ENCODE measurements at places on chromosomes 3 and 15.

DNA sequence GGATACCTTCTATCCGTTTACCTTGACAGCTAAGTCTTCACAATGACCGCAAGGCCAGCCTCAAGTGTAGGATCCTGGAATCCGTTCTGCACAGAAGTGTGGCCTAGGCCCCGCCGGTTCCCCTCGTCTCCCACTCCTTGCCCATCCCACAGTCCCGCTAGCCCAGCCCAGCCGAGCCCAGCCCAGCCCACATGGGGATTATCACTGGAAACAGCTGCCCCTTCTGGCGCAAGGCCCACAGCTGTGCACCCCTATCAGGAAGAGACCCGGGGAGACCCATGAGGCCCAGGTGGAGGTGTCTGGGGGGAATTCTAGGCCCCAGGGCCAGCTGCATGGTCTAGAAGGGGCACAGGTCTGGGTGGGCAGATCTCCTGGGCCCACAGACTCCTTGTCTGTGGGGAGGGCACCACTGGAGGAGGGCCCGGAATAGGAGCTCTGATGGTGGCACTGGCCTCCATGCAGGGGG is 27.9 kb upstream of the KLF13 start:
- H3K4me1 ChIP-seq: no peaks in the 10 kb centered on the region
- H3K4me3 ChIP-seq: no peak overlapping the region
- no peaks in the 10 kb centered on the region for H3K36me3 ChIP-seq
- H3K27ac ChIP-seq: no peak overlapping the region
- H3K27me3 ChIP-seq: peaks cover 29% of the 10 kb centered on the region
- no peak for DNase-seq

GRCh38 chr3:35784169-35784568 is 144.8 kb downstream of the ARPP21 start:
- no peaks in the 10 kb centered on the region for H3K27me3 ChIP-seq
- H3K36me3 ChIP-seq: no peaks in the 10 kb centered on the region

- no peaks in the 10 kb centered on the region for H3K27me3 ChIP-seq
- no peaks in the 10 kb centered on the region for H3K36me3 ChIP-seq
- no peak for DNase-seq
- no peak overlapping the region for H3K27ac ChIP-seq
These were observed 775.8 kb upstream of the ARPP21 start for GRCh38 chr3:34863485-34863884.

DNA sequence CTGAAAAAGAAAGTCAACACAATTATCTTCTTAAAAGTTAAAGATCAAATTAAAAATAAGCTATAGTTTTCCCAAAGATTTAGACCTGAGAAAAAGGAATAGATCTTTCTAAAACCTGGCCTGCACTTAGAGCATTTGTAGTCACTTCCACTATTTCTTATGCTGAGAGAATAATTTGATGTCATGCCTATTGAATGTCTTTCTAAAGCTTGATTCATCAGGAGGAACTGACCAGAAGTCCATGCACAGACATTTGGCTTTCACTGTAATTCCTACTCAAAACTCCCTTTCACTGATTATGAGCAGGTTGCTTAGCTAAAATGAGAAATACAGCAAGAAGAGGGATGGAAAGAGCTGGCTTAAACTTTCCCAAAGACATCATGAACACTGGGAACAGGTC is 4.3 kb downstream of the GREM1 start:
- H3K27ac ChIP-seq: no peak overlapping the region
- H3K4me1 ChIP-seq: peaks cover 5% of the 10 kb centered on the region
- DNase-seq: no peak
- no peaks in the 10 kb centered on the region for H3K36me3 ChIP-seq
- peaks cover 52% of the 10 kb centered on the region for H3K27me3 ChIP-seq

DNA sequence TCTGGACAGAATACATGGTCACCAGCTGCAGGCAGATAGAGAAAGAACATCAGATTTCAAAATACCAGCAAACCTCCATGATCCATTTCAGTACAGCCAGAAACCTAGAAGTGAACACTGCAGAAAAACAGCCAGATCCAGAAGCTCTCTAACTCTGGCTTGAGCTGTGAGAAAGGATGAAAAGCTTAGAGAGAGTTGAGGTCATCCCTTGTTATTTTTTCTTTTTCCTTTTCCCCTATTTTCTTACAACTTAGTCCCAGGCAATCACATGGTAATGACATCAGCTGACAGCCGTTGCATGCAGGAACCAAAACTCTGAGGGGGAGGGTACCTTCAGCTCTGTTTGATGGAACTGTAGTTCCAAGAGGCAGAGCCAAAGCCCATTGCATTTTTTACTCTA is 113.2 kb downstream of the TCF12 start:
- H3K4me3 ChIP-seq: no peak overlapping the region
- no peaks in the 10 kb centered on the region for H3K27me3 ChIP-seq

DNA sequence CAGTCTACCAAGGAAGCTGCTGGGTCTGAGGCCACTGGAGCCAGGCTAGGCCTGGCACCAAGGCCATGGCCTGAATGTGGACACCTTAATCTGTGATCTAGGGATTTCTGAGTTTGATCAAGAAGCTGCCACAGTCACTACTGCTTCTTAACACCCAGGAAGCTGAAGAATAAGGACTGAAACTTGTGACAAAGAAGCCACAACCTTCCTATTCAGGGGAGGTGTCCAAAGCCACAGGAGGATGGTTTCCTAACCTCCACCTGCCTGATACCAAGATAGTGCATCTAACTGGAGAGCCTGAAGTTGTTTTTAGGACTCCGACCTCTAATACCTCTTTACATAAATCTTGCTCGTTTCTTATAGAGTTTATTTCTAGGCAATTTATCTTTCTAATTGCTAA is 5.5 kb upstream of the ANO10 start:
- no peaks in the 10 kb centered on the region for H3K27me3 ChIP-seq
- H3K4me3 ChIP-seq: no peak overlapping the region
- peaks cover 9% of the 10 kb centered on the region for H3K4me1 ChIP-seq
- no peak overlapping the region for H3K27ac ChIP-seq
- DNase-seq: no peak

- H3K36me3 ChIP-seq: no peaks in the 10 kb centered on the region
- no peak overlapping the region for H3K27ac ChIP-seq
- H3K4me1 ChIP-seq: peaks cover 8% of the 10 kb centered on the region
- no peaks in the 10 kb centered on the region for H3K27me3 ChIP-seq
- H3K4me3 ChIP-seq: no peak overlapping the region
- no peak for DNase-seq
These were observed 257.1 kb downstream of the OPA1 start for GRCh38 chr3:193850084-193850619.

GRCh38 chr15:77856705-77857346 is 220.7 kb downstream of the TBC1D2B start:
- peaks cover 37% of the 10 kb centered on the region for H3K27me3 ChIP-seq
- no peak overlapping the region for H3K27ac ChIP-seq
- no peaks in the 10 kb centered on the region for H3K4me1 ChIP-seq
- H3K4me3 ChIP-seq: no peak overlapping the region
- DNase-seq: no peak

- no peak overlapping the region for H3K4me3 ChIP-seq
- H3K4me1 ChIP-seq: no peaks in the 10 kb centered on the region
- no peaks in the 10 kb centered on the region for H3K36me3 ChIP-seq
- no peaks in the 10 kb centered on the region for H3K27me3 ChIP-seq
- no peak for DNase-seq
These were observed 975.3 kb upstream of the GBE1 start for GRCh38 chr3:82736696-82737277.

- no peak overlapping the region for H3K4me3 ChIP-seq
- peaks cover 15% of the 10 kb centered on the region for H3K27me3 ChIP-seq
- no peaks in the 10 kb centered on the region for H3K36me3 ChIP-seq
- no peak for DNase-seq
- H3K4me1 ChIP-seq: no peaks in the 10 kb centered on the region
- no peak overlapping the region for H3K27ac ChIP-seq
These were observed 7.0 kb downstream of the GPR160 start for GRCh38 chr3:170044795-170045244.

DNA sequence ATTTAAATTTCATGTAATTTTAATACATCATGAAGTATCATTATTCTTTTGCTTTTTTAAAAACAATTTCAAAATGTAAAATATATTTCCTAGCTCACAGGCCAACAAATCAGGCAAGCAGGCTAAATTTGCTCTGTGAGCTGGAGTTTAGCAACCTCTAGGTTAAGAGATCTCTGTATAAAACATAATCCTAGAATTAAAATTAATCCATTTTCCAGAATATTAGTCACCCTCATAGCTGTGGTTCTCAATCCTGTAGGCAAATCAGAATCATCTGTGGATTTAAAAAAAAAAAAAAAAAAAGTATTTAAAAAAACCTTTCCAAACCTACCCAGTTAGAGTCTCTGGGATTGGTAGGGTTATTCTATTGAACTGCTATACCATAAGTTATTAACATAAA is 209.7 kb downstream of the MINAR1 start:
- no peaks in the 10 kb centered on the region for H3K27me3 ChIP-seq
- H3K27ac ChIP-seq: no peak overlapping the region
- no peak for DNase-seq
- no peaks in the 10 kb centered on the region for H3K36me3 ChIP-seq
- no peaks in the 10 kb centered on the region for H3K4me1 ChIP-seq

DNA sequence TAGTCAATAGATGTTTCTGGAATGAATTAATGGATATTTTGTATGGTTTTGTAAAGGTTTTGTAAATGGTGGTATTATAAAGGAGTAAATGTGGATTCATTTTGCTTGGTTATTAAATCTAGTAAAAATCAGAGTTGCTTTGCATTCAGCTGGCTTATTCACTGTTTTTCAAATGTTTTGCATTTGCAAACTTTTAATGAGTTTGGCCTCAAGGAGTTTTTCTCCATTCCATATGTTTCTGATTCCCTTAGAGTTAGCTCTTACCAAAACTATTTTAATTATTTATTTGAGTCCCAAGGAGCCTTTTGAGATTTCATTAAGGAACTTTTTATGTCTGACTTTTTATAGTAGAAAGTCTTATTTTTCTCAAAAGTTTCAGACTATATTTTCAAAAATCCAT is 992.2 kb downstream of the DIPK2A start:
- no peaks in the 10 kb centered on the region for H3K4me1 ChIP-seq
- no peak overlapping the region for H3K4me3 ChIP-seq
- H3K36me3 ChIP-seq: no peaks in the 10 kb centered on the region
- no peak overlapping the region for H3K27ac ChIP-seq

- H3K36me3 ChIP-seq: peaks cover 7% of the 10 kb centered on the region
- H3K4me1 ChIP-seq: peaks cover 25% of the 10 kb centered on the region
- H3K27me3 ChIP-seq: no peaks in the 10 kb centered on the region
- H3K4me3 ChIP-seq: no peak overlapping the region
- DNase-seq: no peak
These were observed 1.9 kb upstream of the RAB43 start for GRCh38 chr3:129123314-129124060.

GRCh38 chr15:64245405-64245804 is 82.6 kb upstream of the PPIB start:
- no peaks in the 10 kb centered on the region for H3K27me3 ChIP-seq
- peaks cover 30% of the 10 kb centered on the region for H3K4me1 ChIP-seq
- H3K27ac ChIP-seq: no peak overlapping the region
- no peaks in the 10 kb centered on the region for H3K36me3 ChIP-seq

DNA sequence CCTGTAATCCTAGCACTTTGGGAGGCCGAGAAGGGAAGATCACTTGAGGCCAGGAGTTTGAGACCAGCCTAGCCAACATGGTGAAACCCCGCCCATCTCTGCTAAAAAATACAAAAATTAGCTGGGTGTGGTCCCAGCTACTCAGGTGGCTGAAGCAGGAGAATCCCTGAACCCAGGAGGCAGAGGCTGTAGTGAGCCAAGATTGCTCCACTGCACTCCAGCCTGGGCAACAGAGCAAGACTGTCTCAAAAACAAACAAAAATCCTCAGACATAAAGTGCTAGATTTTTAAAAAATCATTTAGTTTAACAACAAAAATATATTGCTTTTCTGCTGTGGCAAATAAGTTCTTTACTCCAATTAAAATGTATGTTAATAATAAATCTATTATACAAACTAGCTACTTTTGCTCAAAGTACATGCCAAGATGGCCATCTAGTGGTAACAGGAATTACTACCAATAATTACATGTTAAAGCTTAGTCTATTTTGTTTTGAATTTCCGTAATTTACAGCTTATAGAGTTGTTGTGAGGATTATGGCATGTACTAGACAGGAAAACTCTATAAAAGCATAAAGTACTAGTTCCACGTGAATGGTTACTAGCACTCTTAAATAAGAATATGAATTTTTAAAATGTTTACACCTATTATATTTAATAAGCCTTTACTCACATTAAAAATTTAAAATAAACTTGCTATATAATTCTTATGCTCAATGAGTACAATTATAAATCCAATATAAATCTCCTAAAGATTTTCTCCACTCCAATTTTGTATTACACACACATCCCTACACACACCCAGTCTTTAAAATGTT is 39.0 kb downstream of the GABPB1 start:
- no peak for DNase-seq
- H3K4me1 ChIP-seq: no peaks in the 10 kb centered on the region
- H3K27ac ChIP-seq: no peak overlapping the region
- H3K36me3 ChIP-seq: no peaks in the 10 kb centered on the region

GRCh38 chr15:101043911-101044624 is 124.9 kb downstream of the LRRK1 start:
- H3K27ac ChIP-seq: no peak overlapping the region
- no peaks in the 10 kb centered on the region for H3K4me1 ChIP-seq
- no peak for DNase-seq
- H3K4me3 ChIP-seq: no peak overlapping the region

DNA sequence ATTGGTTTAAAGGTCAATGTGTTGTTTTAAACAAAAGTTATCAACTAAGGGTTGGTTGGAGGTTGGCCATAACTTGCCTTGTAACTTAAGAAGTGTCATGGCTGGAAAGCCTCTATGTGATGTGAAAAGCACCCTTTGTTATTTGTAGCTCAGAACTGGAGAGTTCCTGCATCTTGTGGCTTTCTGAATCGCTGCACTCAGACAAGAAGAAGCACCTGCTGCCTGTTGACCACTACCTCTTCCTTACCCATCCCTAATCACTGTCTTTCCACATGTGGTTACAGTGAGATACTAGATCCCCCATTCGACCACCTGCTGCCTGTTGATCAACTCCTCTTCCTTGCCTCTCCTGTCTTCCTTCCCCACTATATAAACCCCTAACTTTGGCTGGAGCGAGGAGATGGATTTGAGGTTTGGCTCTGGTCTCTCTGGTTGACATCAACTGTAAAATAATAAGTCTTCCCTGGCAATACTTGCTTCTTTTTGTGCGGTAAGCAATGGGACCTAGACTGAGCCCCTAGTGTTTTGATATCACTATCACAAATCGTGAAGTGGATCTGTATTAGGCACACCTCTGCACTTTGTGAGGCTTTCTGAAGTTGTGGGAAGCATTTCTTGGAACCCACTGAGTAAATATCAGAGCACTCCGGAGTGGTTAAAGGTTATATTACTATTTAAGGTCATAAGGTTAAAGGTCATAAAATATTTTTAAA is 13.8 kb downstream of the RPL39L start:
- no peak overlapping the region for H3K4me3 ChIP-seq
- H3K27me3 ChIP-seq: no peaks in the 10 kb centered on the region
- no peak for DNase-seq
- H3K27ac ChIP-seq: no peak overlapping the region

- no peak overlapping the region for H3K27ac ChIP-seq
- no peaks in the 10 kb centered on the region for H3K36me3 ChIP-seq
- no peaks in the 10 kb centered on the region for H3K27me3 ChIP-seq
- no peak for DNase-seq
- no peaks in the 10 kb centered on the region for H3K4me1 ChIP-seq
These were observed 510.3 kb upstream of the ROBO1 start for GRCh38 chr3:80278056-80278455.

- H3K36me3 ChIP-seq: peaks cover 10% of the 10 kb centered on the region
- H3K4me3 ChIP-seq: no peak overlapping the region
- H3K4me1 ChIP-seq: no peaks in the 10 kb centered on the region
- H3K27ac ChIP-seq: no peak overlapping the region
- DNase-seq: no peak
These were observed 13.1 kb downstream of the RSL24D1 start for GRCh38 chr15:55183679-55184078.

- H3K4me3 ChIP-seq: no peak overlapping the region
- no peaks in the 10 kb centered on the region for H3K4me1 ChIP-seq
- no peak for DNase-seq
- H3K27ac ChIP-seq: no peak overlapping the region
These were observed 8.3 kb upstream of the DNAJA4 start for GRCh38 chr15:78256044-78256437.
